ENCODE measurements at places on chromosomes 11 and 22.
A peak's percentile ranks its signal among the peaks of the same experiment; 100 is the strongest.

- DNase-seq: no peak
Observed at GRCh38 chr11:17560281-17561110, 13.4 kb downstream of the OTOG start.

DNA sequence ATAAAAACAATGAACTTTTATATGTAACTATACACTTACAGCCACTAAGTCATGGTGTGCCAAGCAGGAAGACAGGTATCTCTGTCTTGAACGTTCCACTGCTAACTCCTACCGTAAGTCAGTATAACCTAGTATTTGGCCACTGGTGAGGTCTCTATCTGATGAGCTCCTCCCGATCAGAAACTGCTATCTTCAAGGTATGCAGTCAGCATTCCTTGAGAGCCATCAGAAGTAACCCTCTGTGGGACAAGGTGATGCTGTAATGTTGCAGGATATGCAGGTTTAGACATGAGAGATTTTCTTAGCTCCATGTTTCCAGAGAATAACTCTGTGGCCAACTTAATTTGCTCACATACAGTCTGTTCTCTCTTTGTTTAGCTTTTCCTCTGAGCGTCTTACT lies 397.9 kb upstream of the CCDC90B start:
- no peak for DNase-seq

DNA sequence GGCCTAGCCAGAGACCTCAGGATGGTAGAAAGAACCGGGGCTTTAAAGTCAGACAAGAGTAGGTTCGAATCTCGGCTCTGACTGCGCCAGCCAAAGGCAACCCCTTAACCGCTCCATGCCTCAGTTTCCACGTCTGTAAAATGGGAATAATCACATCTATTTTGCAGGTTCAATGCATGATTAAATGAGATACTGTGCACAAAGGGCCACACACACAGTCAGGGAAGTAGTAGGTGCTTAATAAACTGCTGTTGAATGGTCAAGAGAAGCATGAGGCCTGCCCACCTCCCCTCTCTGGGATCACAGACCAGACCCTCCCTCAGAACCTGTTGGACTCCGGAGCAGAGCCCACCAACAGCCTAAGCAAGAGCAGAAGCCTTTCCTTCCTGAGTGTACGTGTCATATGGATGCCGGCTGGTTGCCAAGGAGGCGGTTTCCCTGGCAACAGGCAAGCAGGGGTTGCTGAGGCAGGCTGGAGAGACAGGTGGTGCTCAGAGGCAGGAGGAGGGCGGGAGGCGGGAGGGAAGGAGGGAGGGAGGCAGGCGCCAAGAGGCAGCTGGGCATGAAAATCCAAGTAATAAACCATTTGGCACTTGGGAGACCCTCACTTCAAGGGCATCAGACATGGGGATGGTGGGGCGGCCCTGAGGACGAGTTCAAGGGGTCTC lies 43.9 kb downstream of the NFAM1 start:
- DNase-seq: peak; percentile 20

DNA sequence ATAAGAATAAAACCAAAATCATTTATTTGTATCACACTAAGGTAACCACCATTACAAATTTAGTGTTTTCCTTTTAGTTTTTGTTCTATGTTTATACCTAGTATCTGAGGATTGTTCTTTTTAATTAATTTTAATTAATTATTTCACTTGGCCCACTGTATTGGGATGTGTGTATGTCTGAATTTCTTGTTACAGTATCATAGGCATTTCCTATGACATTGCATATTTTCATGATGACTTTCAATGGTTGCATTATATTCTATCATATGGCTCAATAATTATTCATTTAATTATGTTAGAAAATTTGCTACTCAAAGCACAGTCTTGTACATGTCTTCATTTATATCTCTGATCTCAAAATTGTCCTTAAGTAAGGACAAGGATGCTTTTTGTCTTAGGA lies 41.0 kb downstream of the C11orf71 start:
- peak; percentile 59 for DNase-seq

All from fibroblast of upper back skin (primary cell).